Glutamatergic neuron (in vitro differentiated cells): ENCODE measurements at places on chromosomes 6 and 20.

- no peak for DNase-seq
Measured at GRCh38 chr6:167044696-167045095, 45.5 kb downstream of the CEP43 start.

DNA sequence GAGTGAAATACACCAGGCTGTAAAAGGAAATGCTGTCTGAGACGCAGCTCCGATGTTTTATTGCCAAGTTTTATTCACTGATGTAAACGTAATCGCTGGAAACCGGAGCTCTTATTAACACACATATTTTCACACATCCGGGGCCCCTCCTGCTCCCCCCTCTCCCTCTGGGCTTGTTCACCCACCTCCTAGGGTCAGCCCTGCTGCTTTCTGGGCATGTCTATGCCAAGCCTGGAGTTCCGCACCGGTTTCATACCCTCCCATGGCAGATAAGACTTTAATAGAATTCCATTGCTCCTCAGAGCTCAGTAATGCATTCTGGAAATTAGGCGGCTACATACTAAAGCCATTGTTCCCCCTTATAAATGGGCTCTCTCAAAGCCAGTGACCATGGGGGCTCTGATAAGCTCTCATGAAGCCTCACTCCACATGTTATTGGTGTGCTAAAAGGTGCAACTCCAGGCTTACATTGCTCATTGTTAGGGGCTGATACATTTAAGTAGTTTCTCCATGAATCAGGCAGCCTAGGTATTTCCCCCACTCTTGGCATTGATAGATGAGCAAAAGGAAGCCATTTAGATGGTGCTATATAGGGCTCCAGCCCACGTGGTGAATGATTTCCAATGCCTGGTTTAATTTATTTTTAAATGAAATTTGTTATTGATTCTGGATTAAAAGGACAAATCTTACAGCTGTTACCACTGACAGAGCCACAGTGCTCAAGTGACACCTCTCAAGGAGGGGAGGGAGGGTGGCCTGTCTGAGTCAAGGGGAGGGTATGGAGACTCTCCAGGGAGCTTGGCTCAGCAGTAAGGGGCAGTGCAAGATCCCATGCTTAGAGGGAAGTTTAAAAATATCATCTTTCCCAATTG lies 4.5 kb upstream of the VSTM2L start:
- no peak for DNase-seq

GRCh38 chr6:130396722-130397121 lies 30.9 kb downstream of the TMEM200A start:
- DNase-seq: no peak

GRCh38 chr20:37526839-37527637 lies 638 bp downstream of the BLCAP start:
- DNase-seq: peak; percentile 35

DNA sequence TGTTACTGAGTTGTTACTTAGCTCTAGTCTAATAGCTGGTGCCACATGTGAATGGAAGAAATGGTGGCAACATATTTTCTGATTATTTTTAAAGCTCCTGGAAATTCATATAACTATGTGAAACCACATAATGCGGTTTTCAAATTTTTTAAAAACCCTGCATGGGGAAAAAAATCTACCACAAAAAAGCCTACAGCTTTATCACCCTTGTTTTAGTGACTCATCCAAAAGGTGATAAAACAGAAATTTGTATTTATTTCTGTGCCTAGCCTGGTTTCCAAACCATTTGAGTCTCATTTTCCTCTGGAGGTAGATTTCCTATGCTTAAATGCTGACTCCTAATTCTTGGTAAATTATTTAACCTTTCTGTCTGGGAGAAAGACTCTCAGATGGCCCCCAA lies 5.4 kb upstream of the FBXO30 start:
- DNase-seq: no peak

GRCh38 chr20:3042625-3043024 lies 797 bp upstream of the GNRH2 start:
- DNase-seq: no peak

DNA sequence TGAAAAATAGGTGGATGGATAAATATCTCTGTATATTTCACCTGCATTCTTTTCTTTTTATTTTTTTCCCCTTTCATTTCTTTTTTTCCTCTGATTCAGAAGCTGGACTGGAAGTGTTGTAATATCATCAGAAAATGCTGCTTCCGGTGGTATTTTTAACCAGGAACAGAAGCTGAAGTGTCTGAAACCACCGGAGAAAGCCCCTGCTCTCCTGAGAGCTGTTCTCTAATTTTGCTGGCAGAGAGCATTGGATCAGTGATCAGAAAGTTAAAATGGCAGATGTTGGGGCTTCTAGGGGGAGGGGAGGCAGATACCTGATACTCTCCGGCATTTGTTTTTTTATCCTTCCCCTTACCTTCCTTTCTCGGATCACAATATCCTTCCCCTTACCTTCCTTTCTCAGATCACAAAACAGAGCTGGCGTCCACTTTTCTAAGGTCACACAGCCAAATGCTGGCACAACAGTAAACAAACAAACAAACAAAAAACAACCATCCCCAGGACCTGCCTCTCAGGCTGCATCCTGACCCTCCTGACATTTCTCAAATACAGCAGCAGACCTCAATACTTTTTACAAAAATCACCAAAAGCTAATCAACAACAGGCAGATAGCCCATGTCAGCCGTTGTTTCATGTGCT lies 143.2 kb upstream of the ZNF217 start:
- no peak for DNase-seq

- DNase-seq: no peak
Measured at GRCh38 chr6:159760602-159761057, 1.2 kb upstream of the ACAT2 start.

DNA sequence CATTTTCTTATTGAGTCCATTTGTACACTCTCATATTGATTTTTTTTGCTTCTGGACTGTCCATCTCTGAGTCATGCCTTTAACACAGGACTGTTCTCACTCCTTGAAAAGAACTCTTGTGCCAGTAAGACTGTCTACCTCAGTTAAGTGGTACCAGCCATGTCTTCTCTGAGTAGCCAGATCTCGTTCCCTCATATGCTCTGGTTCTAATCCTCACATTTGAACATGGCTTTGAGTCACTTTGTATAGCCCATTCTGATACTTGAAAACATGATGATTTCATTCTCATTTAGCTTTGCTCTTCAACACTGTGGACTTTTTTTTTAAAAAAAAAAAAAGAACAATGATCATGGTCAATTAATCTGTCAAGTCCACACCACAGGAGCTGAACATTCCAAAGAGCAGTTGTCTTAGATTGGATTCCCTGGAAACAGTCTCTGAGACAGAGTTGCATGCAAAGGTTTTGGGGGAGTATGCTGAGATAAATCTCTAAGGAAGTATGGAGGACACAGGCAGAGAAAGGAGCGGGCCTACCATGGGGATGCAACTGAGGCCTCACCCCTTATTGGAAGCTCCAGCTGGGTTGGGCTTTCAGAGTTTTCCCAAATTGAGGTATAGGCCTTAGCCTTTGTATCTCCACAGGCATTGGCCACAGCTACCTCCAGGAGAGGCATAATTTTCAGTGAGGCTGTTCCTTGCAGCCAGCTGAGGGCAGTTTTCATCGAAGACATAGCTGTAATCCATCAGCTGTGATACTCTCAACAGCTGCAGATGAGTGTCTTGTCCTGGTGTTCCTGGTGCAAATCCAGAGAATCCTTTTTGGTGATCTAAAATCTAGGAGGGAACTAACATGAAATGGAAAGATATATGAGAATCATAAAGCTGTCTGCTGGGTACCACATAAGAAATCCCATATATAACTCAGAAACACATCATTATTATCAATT lies 6.0 kb upstream of the PTCHD4 start:
- no peak for DNase-seq

- DNase-seq: no peak
Measured at GRCh38 chr6:138442663-138443062, 38.6 kb downstream of the HEBP2 start.

- no peak for DNase-seq
Measured at GRCh38 chr6:74366634-74367033, 670.6 kb downstream of the CD109 start.

DNA sequence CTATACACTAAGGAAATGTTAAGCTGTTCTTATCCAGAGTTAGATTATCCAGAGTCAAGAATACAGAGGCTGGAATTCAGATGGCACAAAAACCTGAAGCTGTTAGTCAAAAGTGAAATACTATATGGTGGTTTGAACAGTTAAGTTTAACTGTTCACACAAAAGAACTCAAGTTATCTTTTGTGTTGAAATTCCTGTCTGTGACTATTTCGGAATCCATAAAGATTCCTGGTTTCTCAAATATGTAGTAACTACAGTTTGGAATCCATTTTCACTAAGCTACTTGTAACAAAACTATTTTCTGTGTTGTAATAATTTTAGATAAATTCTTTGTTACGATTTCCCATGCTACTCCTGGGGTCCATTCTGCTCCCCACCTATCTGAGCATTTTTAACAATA lies 24.5 kb downstream of the FIG4 start:
- DNase-seq: no peak
